AG10803 (cell line): ENCODE measurements at places on chromosomes 2 and 18.

DNA sequence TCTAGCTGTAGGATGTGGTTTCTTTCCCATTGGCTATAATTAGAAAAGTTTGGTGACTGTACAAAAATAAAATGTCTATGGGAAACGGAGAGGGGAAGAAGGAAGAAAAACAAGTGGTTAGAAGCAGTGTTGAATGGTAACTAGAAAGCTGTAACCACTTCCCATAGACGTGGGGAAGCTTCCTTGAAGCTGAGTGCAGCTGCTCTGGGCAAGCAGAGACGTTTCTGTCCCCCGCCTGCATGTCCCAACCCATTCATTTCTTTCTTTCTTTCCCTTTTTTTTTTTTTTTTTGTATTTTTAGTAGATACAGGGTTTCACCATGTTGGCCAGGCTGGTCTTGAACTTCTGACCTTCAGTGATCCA, 367.8 kb upstream of the HS6ST1 start:
- DNase-seq: no peak

GRCh38 chr2:16005816-16006536, 65.6 kb downstream of the MYCN start:
- DNase-seq: no peak

GRCh38 chr2:14881651-14882327, 249.3 kb downstream of the LRATD1 start:
- DNase-seq: no peak

DNA sequence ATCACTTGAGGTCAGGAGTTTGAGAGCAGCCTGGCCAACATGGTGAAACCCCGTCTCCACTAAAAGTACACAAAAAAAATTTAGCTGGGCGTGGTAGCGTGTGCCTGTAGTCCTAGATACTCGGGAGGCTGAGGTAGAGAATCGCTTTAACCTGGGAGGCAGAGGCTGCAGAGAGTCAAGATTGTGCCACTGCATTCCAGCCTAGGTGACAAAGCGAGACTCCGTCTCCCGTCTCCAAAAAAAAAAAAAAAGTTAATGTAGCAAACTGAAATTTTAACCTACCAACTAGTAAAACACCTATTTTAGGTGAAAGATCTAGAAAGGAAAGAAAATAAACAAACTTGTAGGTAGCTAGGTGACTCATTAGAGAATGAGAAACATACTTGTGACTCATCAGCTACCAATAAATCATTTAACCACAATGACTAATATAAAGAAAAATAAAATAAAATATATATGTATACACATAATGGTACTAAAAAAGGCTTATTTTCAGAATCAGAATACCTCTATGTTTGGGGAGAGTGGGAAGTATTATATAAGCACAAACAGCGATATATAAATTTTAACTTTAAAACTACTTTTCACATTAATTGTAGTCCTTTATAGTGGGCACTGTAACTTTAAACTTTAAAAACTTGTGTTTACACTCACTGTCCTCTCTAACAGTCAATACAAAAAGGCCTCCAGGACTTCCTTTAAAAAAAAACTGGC, 36.6 kb downstream of the DARS1 start:
- DNase-seq: peak; percentile 59

DNA sequence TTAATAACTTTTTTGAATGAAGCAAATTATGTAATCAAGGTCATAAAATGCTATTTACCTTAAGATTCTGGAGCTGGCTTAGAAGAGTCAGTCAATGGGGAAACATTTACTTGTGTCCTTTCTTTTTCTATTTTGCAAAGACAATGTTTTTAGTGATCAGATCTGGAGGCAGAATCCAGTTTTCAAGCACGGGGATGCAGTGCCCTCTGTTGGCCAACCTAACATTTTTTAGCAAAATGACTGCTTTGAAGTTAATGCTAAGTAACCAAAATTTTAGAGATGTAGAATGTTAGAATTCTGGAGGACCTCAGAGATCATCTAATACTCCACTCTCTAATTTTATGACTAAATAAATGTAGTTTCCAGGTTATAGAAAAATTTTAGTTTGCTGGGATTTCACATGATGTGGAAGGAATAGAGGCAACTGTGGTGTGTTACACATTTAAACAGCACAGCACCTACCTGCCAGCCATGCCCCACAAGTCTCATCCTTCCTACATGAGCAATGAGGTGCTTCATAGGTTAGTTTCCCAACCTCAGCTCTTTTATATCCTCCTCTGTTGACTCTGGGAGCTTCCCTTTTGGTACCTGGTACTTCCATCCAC, 23.6 kb upstream of the SLC9A4 start:
- DNase-seq: peak; percentile 40

DNA sequence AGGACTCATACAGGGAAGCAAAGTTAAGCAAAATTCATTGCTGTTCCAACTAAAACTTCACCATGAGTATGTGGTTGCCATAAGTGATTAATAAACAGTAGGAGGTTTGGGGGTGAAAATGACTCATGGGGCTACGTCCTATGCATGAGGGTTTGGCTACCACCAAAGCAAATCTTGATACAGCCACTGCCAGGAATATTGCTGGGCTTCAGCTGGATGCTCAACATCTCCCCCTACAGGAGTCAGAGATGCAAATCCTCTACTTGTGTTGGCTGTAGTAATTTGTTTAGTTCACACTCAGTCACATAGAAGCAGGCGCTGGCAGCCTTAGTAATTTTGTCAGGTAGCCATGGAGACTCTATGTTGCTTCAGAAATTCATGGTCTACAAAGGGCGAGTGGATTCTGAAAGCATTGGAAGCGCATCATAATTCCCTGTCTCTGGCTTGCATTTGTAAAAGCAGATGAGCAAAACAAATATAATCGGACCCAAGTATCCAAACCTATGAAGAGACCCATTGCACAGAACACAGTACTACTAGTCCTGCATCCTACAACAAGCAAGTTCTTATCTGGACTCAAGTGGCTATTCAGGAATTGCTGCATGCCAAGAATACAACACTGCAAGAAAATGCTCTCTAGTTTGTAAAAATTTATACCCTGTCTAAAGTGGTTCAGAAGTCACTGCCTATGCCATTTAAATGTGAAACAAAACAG, 76.0 kb downstream of the CD28 start:
- DNase-seq: peak; percentile 95

DNA sequence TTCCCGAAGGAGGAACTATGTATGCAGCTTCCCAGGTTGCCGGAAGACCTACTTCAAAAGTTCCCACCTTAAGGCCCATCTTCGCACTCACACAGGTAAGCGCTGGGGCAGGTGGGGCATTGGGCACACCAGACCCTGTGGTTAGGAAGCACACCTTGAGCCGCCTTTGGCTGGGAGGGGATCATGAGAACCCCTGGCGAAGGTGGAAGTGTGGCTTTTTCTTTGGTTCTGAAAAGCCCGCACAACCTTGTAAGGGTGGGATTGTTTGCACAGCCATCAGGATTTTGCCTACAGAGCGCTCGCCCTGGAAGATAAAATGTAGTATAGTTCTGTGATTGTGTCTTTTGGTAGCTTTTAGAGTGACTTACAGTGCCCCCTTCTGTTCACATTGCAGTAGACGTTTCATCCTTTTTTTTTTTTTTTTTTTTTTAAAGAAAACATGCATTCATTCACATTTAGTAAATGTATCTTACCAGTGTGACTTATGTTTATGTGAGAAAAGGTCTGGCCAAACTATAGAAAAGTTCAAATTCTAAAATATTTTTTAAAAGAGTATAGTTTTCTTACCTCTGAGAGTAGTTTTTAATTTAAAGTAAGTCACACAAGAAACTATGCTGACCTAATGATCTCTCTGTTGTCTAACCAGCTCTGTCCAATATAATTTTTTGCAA, 5.3 kb downstream of the KLF11 start:
- DNase-seq: peak; percentile 66

- DNase-seq: no peak
Observed at GRCh38 chr2:43894743-43895142, 56.0 kb downstream of the ABCG8 start.

- DNase-seq: no peak
Observed at GRCh38 chr18:34189656-34190435, 34.9 kb downstream of the NOL4 start.

DNA sequence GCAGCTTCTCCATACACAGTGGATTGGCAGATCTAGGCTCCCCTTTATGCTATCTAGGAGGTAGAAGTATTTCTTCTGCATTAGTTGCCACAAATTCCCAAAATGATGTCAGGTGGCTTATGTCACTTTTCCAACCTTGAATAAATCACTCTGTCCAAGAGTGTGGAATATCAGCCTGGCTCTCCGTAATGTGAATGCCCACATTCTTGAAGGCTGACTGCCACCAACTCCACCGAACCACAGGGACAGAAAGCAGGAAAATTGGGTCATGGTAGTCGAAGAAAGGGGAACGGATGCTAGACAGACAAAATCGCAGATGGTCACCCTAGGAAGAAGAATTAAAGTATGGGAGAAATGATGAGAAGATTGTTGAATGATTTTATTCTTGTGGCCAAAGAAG, 624.9 kb upstream of the CDH2 start:
- DNase-seq: no peak

- no peak for DNase-seq
Observed at GRCh38 chr2:204967199-204967960, 422.1 kb downstream of the PARD3B start.

DNA sequence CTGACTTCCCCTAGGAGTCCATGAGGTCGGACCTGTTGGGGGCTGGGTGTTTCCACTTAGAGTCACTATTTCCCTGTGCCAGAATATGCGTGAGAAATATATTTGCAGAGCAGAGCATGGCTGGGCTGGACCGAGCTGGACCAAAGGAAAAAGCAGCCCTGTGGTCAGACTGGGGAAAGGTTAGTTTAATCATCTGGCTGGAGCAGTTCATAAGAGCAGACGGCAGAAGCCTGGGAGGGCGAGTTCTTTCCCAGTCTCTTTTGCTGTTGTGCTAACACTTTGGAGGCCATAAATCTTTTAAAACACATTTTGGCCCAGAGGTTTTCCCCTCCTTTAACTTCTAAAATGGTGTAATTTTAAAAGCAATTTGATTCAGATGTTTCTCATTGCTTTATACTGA, 66.5 kb downstream of the GLI2 start:
- peak; percentile 80 for DNase-seq
